Natural killer cell treated with Interleukin-12 subunit alpha and Interleukin-12 subunit beta and Interleukin-15 and Interleukin-18, amount 100 ng/mL, for 72 hours (primary cell): ENCODE measurements at places on chromosomes 12 and 14. TPM values are rescaled to one million over a fixed set of nuclear protein-coding genes. Genes with fewer than 3 reads are reported as not detected.

RND1 gene
- total RNA-seq, result 3.7 TPM

- H3K27ac ChIP-seq, result no peak overlapping the region
- no peak overlapping the region for H3K4me3 ChIP-seq
- no peaks in the 10 kb centered on the region for H3K4me1 ChIP-seq
- DNase-seq, result no peak
Observed at GRCh38 chr12:18467620-18468245, 206.4 kb downstream of the PIK3C2G start.

TEX22 gene
- total RNA-seq, result 3.7 TPM

DNA sequence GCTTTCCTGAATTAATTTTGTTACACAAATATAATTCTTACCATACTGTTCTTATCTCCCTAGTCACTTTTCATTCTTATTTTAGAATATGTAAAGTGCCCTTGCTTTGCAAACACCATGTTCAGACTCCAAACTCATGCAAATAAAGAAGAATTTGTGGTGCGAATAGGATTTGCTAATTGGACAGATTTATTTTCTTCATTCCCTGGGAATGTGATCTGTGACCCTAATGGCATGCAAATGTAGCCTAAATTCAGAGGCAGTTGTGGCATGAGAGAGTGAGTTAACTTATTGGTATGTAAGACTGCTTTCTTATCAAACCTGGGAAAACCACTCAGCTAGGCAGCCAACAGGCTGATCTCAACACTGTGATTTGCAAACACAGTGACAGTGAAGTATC is 10.0 kb downstream of the CAPZA3 start:
- H3K36me3 ChIP-seq, result no peaks in the 10 kb centered on the region
- H3K27me3 ChIP-seq, result no peaks in the 10 kb centered on the region
- no peaks in the 10 kb centered on the region for H3K4me1 ChIP-seq
- H3K4me3 ChIP-seq, result no peak overlapping the region

RFX4 gene
- not detected for total RNA-seq

DNA sequence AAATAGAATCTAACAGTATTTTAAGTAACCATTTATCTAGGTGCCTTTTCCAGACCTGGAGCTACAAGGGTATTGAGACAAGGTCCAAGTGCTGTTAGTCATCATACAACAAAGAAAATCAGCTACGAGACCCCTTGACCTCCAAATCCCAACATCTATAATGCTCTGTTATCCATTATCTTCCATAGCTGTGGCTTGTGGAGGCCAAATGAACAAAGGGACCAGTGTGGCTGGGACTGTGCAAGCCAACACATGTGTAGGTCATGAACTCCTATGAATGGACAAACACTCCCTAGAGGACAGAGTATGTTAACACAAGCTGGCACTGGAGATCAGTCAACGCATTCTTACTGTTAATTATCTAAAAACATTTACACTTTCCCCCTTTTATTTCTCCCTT is 374.5 kb downstream of the EMP1 start:
- DNase-seq, result no peak
- H3K27ac ChIP-seq, result no peak overlapping the region
- peaks cover 18% of the 10 kb centered on the region for H3K27me3 ChIP-seq
- no peak overlapping the region for H3K4me3 ChIP-seq

ZDHHC22 gene
- total RNA-seq, result not detected

DNA sequence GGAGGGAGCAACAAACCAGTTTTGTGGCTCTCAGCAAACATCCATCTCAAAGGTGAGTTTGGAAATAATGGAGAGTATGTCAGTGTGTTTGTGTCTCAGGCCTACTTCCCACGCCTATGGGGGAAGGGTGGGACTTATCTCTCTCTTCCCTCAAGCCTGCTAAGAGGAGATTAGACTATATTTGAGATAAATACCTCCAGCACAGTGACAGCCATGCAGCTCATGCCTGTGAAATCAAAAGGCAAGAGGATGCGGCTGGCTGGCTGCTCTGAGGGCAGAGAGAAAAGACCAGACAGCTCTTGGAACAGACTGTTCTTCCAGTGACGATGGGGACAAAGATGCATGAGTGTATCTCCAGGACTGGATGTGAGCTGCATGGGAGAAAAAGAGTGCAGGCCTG is 14.7 kb upstream of the POC1B start:
- no peaks in the 10 kb centered on the region for H3K27me3 ChIP-seq
- H3K4me3 ChIP-seq, result no peak overlapping the region
- no peaks in the 10 kb centered on the region for H3K36me3 ChIP-seq
- DNase-seq, result no peak

BEST3 gene
- not detected for total RNA-seq

ALDH2 gene
- not detected for total RNA-seq

DNA sequence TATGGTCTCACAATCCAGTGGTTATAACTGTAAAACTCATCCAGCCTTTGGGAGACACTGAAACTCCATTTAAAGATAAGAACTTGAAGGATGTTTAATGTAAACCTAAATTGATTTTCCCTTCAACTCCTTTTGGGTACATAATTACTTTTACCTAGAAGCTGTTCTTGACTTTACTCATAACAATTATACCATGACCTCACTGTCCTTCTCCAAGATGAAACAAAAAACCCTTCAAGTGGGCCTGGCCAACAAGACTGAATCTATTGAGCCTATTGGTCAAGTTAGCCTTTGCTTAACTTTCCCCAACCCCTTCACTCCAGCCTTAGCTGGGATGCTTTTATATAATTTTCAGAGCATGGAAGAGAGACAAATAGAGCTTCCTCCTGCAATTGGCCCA is 22.5 kb downstream of the PARP2 start:
- no peak overlapping the region for H3K27ac ChIP-seq
- no peaks in the 10 kb centered on the region for H3K27me3 ChIP-seq
- DNase-seq, result no peak
- peaks cover 20% of the 10 kb centered on the region for H3K36me3 ChIP-seq
- peaks cover 13% of the 10 kb centered on the region for H3K4me1 ChIP-seq
- peak overlapping the region; percentile 10 for H3K4me3 ChIP-seq

- peaks cover 27% of the 10 kb centered on the region for H3K27me3 ChIP-seq
- no peak for DNase-seq
- no peak overlapping the region for H3K27ac ChIP-seq
- no peaks in the 10 kb centered on the region for H3K4me1 ChIP-seq
Observed at GRCh38 chr14:25118671-25119070, 68.7 kb upstream of the STXBP6 start.

GRCh38 chr12:108119126-108119973 is 9.7 kb upstream of the WSCD2 start:
- no peak overlapping the region for H3K27ac ChIP-seq
- no peaks in the 10 kb centered on the region for H3K36me3 ChIP-seq
- DNase-seq, result no peak
- H3K4me3 ChIP-seq, result no peak overlapping the region

DNA sequence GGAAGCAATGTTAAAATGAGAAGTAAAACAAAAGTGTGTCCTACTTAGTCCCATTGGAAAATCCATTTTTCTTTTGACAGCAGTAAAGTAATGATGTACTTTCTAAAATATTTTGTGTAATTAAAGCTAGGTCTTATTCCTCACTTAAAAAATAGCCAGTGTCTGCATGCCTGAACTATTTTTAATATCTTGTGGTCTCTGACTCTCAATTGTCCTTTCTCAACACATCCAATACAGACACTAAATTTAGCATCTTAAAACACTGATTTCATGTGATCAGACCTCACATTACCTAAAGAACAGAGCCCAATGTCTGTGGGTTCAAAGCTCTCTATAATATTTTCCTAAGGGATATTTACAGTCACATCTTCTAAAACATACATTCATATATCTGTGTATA is 108.0 kb downstream of the DERA start:
- H3K27me3 ChIP-seq, result no peaks in the 10 kb centered on the region
- no peak for DNase-seq
- H3K4me3 ChIP-seq, result no peak overlapping the region
- H3K36me3 ChIP-seq, result peaks cover 33% of the 10 kb centered on the region

RNASE7 gene
- not detected for total RNA-seq

DNA sequence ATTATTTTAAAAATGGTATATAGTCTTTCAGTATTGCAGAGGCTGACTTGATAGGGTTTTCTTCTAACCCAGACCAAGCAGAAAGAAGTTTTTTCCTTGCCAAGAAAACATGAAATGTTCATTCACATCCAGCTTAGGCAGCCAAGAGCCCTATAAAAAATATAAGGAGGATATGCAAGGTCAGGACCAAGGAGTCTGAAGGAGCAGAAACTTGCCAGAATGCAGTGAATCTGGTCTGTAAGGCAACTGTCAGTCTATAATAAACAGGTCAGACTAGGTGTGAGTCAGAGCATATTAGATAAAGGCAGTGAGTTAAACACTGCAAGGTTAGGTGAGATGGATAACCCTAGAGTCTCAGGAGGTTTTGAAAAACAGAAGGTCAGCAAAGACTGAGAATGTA is 645.5 kb downstream of the C12orf50 start:
- peaks cover 5% of the 10 kb centered on the region for H3K36me3 ChIP-seq
- no peaks in the 10 kb centered on the region for H3K4me1 ChIP-seq
- no peak for DNase-seq
- no peak overlapping the region for H3K27ac ChIP-seq

OAS2 gene
- total RNA-seq, result 59.2 TPM

DNA sequence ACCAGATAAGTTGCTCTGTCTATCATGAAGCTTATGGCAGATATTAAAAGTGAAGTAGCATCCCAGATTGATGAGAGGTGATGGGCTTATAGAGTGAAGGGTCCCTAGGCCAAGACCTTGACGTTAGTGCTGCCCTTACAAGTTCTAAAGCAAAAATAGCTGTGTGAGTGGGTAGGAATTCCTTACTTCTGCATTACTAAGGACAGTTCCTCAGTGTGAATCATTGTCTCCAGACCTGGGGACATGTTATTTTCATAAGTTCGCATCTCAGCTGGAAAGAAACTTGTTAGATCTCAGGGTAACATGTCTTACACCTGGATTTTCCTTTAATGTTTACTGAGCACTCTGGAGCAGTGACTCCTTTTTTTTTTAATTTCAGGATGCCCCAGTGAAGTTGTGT is 28.7 kb downstream of the MAPKAPK5 start:
- no peak for DNase-seq
- no peak overlapping the region for H3K27ac ChIP-seq
- H3K27me3 ChIP-seq, result no peaks in the 10 kb centered on the region
- H3K36me3 ChIP-seq, result peaks cover 33% of the 10 kb centered on the region
- H3K4me3 ChIP-seq, result no peak overlapping the region
- H3K4me1 ChIP-seq, result peaks cover 6% of the 10 kb centered on the region

GPD1 gene
- 0.36 TPM for total RNA-seq

- no peak overlapping the region for H3K4me3 ChIP-seq
- H3K4me1 ChIP-seq, result no peaks in the 10 kb centered on the region
- DNase-seq, result no peak
Observed at GRCh38 chr12:52976574-52977071, 27.7 kb downstream of the KRT18 start.

GRCh38 chr14:35535483-35536112 is 1.6 kb downstream of the INSM2 start:
- no peak for DNase-seq
- H3K27me3 ChIP-seq, result peaks cover 18% of the 10 kb centered on the region
- peaks cover 10% of the 10 kb centered on the region for H3K4me1 ChIP-seq

DNA sequence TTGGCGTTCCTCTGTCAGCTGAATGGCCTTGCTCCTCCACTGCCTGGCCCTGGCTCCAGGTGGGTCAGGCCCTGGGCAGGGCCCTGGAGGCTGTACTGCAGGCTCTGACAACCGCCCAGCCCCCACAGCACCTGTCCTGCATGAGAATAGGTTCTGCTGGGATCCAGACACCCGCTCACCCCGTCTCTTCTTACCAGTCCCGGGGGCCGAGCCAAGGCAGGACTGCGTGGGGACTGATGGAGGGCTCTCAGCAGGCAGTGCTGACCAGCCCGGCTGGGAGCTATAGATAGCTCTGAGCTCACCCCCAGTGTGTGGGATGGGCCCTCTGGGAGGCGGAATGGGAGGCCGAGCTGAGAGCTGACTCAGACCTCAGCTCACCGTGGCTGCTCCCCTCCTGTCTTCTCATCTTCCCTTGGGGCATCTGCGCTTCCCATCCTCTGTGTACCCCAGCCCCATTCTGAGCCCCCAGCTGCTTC is 39.6 kb downstream of the TEAD4 start:
- no peak overlapping the region for H3K27ac ChIP-seq
- no peaks in the 10 kb centered on the region for H3K27me3 ChIP-seq
- no peaks in the 10 kb centered on the region for H3K4me1 ChIP-seq
- no peak overlapping the region for H3K4me3 ChIP-seq
- DNase-seq, result no peak
- no peaks in the 10 kb centered on the region for H3K36me3 ChIP-seq

SDSL gene
- total RNA-seq, result 2.6 TPM

DNA sequence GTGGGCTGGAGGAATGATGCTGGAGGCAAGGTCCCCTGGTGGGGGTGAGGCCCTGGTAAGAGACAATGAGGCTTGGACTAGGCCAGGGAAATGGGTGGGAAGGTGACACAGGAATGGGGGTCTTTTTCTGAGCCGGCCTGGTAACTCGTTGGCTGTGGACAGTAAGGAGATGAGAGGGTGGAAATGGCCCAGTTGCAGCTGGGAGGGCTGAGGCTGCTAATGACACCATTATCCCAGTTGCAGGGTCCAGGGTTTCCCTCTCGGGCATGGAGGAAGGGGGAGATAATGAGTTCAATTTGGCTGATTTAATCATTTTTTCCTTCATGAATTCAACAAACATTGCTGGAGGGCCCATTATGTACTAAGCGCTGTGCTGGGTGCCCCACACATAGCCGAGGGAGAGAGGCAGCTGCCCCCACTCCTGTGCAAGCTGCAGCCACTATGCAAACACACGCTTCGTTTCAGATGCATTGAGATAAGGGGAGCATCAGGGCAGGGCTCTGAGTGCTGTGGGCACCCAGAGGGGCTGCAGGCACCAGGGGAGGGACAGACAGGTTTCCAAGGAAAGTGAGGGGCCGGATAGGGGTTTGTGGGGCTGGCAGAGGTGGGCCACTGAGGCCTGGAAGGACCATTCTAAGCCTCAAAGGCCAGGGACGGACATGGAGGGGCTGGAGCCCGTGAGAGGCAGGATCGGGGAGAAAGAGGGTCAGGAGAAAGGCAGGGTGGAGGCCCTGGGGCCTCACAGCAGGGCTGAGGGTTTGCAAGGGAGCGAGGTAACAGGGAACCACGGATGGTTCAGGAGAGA is 43.2 kb upstream of the MEG3 start:
- H3K36me3 ChIP-seq, result no peaks in the 10 kb centered on the region
- peaks cover 5% of the 10 kb centered on the region for H3K27me3 ChIP-seq
- H3K27ac ChIP-seq, result no peak overlapping the region
